ENCODE measurements at places on chromosomes 1 and 21. TPM values are rescaled to one million over a fixed set of nuclear protein-coding genes. Genes with fewer than 3 reads are reported as not detected.

Gene DNASE2B
- not detected for total RNA-seq

Gene FALEC
- not detected for total RNA-seq

GRCh38 chr1:208209286-208209685, 34.9 kb downstream of the PLXNA2 start:
- no peak for DNase-seq

DNA sequence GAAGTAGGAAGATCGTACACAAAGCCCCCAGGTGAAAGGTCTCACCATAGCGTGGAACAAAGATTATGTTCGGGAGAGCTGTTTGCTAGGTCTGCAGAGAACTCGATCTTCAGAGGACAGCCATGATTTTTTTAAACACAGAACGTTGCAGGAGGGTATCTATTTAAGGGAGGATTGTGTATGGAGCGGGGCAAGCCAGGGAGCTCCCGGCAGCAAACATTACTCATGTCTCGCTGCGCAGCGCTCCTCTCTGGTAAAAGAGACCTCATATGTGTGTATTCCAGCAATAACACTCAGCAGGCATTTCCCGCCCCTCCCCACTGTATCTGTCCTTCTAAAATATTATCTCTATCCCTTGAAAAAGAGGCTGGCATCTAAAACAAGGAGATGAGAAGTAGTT, 2.7 kb downstream of the GLIS1 start:
- DNase-seq, result no peak

GRCh38 chr1:159945483-159946241, at the start of gene IGSF9:
IGSF9 (minus strand) TSS chr1:159945613; CDS start chr1:159943454, 2,159 bp downstream.
- peak; percentile 86 for DNase-seq

- no peak for DNase-seq
Measured at GRCh38 chr1:193846876-193847604, 660.6 kb upstream of the B3GALT2 start.

GRCh38 chr21:43697758-43698643, 20.9 kb upstream of the PDXK start:
- DNase-seq, result no peak

DNA sequence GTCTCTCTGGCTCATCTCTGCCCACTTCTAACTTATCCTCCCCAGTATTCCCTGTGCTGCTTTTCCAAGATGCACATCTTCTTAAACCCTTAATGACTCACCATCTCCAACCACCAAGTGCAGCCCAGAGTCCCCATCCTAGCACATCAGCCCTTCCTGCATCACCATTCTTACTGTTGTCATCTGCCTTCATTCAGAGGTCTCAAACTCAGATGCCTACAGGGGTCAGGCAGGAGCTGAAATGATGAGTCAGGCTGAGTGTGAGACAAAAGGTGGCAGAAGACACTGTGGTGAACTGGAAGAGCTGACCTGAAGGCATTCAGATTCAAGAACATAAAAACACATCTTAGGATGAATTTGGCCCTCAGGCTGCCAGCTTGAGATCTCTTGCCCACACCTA, 34.6 kb downstream of the OLFML2B start:
- no peak for DNase-seq

DNA sequence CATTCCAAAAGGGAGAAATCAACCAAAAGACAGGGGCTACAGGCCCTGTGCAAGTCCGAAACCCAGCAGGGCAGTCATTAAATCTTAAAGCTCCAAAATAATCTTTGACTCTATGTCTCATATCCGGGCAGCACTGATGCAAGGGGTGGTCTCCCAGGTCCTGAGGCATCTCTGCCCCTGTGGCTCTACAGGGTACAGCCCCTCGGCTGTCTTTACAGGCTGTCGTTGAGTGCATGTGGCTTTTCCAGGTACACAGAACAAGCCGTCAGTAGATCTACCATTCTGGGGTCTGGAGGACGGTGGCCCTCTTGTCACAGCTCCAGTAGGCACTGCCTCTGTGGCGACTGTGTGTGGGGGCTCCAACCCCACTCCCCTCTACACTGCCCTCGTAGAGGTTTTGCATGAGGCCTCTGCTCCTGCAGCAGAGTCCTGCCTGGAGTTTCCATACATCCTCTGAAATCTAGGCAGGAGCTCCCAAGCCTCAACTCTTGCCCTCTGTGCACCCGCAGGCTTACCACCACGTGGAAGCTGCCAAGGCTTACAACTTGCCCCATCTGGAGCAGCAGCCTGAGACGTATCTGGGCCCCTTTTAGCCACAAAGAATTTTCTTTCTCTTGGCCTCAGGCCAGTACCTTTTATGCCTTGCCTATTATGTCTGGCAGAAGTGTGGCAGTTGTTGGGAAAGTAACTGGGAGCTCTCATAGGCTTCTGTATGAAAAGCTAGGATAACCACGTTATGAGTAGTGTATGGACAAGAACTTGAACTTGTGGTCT, 52.5 kb downstream of the POU2F1 start:
- no peak for DNase-seq

- peak; percentile 48 for DNase-seq
Measured at GRCh38 chr1:7616076-7616832, 154.8 kb upstream of the VAMP3 start.

Gene MTMR11
- total RNA-seq, result 0.51 TPM
